Fibroblast of the aortic adventitia (primary cell): ENCODE measurements at places on chromosomes 6 and 20. TPM values are rescaled to one million over a fixed set of nuclear protein-coding genes. Genes with fewer than 3 reads are reported as not detected.

Gene LKAAEAR1
- 0.36 TPM in 1 of 2 replicates, not detected in the other for total RNA-seq

DNA sequence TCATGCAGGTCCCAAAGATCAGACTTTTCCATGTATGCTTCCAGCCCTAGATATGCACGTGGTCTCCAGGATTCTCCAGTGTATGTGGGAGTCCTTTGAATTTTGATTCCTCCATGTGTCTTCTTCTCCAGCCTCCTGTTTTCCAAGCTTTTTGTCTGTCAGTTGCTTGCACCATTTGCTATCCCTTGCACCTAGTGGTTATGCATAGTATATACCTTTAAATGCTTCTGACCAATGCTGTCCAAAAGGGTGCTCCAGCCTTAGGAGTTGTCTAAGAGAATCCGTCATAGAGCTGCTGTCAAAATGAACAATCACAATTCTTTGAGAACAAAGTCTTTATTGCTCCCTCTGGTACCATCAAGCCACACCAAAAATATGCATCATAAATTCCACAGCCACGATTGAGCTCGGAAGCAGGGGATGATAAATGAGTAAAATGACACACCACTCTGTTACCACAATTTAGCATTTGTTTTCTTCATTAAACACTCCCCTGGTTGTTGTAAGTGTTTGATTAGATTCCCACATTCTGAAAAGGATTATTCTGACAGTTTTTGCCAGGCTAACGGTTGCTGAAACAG, 706.2 kb upstream of the GJE1 start:
- DNase-seq = no peak

DNA sequence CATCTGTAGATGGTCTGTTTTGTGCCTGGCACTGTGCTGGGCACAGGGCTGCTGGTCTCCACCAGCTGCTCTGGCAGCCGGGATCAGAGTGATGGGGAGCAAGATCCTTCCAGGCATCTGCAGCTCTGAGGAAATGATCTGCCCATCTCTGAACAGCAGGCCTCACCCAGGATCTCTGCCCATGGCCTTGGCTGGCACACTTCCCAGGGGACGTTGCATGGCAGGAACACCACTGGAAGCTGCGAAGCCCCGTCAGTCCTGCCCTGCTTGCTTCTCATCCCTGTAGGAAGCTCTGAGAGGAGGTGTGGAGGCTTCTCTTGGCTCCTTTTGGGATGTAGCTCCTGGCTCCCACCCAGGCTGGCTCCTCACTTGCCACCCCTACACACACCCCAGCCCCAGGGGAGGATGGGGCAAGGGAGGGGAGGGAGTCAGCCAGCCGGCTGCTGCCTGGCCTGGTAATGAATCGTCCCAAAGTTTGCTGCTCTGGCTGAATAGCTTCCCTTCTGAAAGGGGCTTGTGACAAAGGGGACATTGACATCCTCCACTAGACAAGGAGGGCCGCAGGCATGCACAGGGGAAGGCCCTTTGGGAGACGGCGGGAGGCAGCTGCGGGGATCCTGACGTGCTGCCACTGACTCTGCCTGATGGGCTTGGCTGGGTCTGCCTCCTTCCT, 108.9 kb downstream of the VEGFA start:
- DNase-seq = no peak

GRCh38 chr20:20835897-20836296, 123.5 kb upstream of the RALGAPA2 start:
- DNase-seq = no peak

DNA sequence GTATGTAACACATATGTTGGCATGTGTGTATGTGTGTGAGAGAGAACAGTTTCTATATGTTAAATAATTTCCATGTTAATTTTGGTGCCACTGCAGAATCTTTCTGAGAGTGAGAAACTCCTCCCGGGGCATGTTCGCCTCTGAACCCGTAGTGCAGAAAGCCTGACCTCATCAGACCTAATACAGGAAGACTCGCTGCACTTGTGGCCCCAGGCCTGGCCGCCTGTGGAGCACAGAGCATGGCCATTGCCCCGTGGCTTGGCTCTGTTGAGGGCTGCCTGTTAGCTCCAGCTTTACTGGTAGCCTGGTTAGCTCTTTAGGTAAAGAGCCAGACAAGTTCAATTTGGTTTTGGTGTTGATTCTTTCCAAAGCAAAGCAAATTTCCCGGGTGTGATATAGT, 25.5 kb downstream of the FARS2 start:
- DNase-seq = no peak

GRCh38 chr6:2875359-2876191, 27.5 kb downstream of the SERPINB9 start:
- DNase-seq = peak; percentile 9

GRCh38 chr20:32539817-32540675, 45.1 kb downstream of the NOL4L start:
- DNase-seq = no peak

DNA sequence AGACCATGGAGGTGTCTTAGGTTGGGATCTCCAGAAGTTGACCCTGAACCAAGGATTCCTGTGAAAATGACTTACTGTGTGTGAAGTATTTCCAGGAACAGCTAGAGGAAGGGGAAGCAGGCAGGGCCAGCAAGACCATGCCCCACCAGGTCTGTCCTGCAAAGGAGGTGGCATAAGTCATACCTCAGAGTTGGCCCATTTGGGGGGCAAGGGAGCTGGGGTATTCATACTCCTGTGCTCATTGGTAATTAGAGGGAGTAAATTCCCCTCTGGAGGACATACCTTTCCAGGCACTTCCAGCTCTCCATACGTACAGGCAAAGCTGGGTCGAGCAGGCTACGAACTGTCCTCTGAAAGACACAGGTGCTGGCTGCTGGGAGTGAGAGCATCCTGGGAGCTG, 72.4 kb downstream of the STK35 start:
- DNase-seq = no peak

DNA sequence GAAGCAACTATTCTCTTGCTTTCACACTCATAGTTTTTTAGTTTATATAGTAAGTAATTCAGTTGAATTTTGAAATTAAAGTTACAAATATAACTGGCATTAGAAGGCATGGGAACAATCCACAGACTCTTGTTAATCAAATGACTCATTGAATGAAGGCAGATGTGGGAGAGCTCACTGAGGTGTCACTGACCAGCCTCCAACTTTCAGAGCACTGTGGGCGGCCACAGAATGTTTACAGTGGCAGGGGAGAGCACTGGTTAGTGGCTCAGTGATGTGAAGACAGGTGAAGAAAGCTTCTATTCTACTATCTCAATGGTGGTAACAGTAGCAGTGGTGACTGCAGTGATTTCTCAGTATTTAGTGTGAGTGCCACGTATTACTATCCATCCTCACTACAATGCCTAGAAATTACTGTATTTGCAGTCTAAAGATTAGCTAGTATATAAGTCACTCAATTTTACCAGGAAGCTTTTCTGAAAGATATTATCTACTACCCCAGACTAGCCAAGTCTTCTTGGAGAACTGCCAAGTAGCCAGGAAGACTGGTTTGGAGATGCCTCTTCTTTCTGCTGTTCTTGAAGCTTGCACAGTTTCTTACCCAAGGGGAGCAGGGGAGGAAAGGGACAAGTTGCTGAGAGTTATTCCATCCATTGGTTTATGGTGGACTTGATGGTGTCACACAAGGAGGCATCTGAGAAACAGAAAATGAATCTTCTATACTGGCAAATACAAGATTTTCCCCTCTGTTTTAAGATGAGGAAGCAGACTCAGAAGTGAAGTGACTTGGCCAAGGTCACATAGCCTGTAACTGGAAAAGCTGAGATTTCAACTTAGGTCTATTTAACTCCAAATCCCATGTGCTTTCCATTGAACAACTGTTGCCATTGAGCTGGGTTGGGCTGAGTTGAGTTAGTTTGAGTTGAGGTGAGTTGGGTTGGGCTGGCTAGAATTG, 231.2 kb downstream of the ANKRD60 start:
- DNase-seq = peak; percentile 6

DNA sequence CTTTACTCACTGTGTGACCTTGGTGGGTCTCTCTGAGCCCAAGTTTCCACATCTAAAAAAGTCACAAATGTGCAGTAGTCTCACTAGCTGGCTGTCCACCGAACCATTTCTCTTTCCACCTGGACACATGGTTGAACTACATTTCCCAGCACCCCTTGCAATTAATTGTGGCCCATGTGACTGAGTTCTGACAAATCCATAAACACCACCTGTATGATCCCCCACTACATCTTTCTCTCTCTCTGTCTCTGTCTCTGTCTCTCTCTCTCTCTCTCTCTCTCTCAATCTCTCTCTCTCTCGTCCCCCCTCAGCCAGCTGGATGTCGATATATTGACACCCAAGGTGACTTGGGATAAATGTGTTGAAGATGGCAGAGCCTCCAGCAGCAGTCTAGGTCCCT, 42.8 kb downstream of the SNHG17 start:
- no peak for DNase-seq
